Nephron progenitor cell (in vitro differentiated cells): ENCODE measurements at places on chromosomes 3 and 15.
A peak's percentile ranks its signal among the peaks of the same experiment; 100 is the strongest.

DNA sequence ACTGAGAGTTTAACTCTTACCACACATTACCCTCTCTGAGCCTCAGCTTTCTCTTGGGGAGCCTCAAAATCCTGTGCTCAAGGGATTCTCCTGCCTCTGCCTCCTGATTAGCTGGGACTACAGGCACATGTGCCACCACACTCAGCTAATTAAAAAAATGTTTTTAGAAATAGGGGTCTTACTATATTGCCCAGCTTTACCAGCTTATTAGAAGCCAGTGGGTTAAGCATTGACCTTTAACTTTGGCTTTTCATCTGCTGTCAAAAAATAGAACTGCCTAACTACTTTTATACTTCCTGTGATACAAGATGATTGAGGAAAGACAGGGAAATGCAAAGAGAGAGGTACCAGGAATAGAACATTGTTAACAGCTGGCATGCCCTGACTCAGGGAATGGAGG lies 27.3 kb downstream of the MYO1E start:
- H3K27ac ChIP-seq = no peak overlapping the region
- H3K4me3 ChIP-seq = no peak overlapping the region
- peaks cover 24% of the 10 kb centered on the region for H3K36me3 ChIP-seq
- H3K4me1 ChIP-seq = peaks cover 5% of the 10 kb centered on the region

DNA sequence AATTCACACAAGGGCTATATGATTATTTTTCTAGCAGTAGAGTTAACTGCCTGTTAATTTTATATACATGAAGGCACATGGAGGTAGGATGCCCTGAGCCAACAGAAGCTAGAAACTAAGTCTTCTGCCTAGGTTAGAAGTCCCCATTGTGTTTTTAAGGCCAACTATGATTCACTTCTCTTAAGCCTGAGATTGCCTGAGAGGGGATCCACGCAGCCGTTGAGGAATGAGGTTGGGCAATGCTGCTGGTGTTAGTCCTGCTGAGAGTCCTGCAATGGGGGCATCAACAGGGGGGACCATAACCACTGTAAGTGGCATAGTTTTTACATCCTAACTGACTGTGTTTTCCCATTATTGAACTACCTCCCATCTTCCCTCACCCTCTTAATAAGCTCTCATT lies 60.1 kb upstream of the PFN2 start:
- peaks cover 4% of the 10 kb centered on the region for H3K27me3 ChIP-seq
- DNase-seq = no peak
- H3K36me3 ChIP-seq = peaks cover 13% of the 10 kb centered on the region
- peaks cover 36% of the 10 kb centered on the region for H3K4me1 ChIP-seq
- no peak overlapping the region for H3K4me3 ChIP-seq
- H3K27ac ChIP-seq = no peak overlapping the region

GRCh38 chr15:80462836-80463512 lies 58.8 kb downstream of the ARNT2 start:
- H3K36me3 ChIP-seq = peaks cover 15% of the 10 kb centered on the region
- peaks cover 5% of the 10 kb centered on the region for H3K27me3 ChIP-seq
- no peak for DNase-seq
- H3K4me3 ChIP-seq = no peak overlapping the region

DNA sequence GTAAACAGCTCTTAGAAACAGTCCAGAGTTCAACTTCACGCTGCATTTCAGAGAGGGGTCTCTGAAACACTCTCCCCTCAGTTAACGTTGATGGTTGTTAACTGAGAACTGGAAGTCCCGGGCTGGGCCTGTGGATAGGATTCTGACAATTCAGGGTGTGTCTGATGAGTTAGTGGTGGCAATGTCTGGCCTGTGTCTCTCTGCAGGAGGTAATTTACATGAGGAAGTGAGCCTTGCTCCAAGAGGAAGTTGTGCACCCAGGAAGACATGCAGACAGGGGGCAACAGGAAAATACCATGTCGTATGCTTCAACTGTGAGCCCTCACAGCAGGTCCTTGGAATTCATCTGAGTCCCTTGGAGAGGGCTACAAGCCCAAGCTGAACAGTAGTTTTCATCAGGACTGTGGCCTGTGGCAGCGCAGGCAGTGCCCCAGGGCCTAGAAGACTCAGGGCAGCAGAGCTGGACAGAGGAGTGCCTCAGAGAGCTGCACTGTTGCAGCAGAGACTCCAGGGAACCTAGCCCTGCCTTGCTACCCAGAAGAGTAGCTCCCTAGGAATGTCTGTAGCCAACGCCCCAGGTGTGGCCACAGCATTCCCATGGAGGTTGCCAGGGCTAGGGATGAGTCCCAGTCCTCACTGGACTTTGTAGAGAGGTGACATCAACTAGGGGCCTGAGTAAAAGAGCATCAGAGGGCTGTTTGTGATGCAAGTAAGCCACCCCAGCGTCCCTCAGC lies 104.6 kb upstream of the SELENOK start:
- DNase-seq = no peak
- H3K27me3 ChIP-seq = peaks cover 4% of the 10 kb centered on the region

GRCh38 chr3:177921153-177921552 lies 615.1 kb upstream of the KCNMB2 start:
- H3K4me3 ChIP-seq = no peak overlapping the region
- no peak overlapping the region for H3K27ac ChIP-seq
- DNase-seq = no peak
- H3K4me1 ChIP-seq = peaks cover 4% of the 10 kb centered on the region

DNA sequence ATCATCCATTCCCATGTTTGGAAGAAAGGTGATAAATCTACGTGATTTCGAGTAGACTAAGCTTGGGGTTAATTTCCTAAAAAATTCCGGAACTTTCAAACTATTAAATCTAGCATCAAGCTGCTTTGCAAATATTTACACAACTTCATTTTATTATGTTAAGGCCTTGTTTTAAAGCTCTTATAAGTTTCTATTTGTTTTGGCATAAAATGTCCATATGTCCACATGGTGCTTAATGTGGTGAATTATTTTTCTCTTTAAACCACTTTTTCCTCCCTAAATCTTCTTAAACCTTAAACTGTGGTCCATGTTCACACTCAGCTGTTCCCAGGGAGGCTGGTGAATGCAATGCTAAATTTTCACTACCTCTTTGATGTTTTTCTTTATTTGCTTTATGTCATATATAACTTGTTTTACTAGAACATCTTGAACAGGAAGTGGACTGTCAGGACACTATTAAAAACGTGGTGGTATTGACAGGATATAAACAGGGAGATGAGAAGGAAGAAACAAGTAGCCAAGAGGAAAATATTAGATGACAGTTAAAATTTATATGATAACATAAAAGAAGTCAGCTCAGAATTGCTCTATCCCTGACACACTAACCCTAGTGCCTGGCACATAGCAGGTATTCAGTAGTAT lies 72.5 kb upstream of the AGTR1 start:
- no peak overlapping the region for H3K4me3 ChIP-seq
- H3K27ac ChIP-seq = no peak overlapping the region
- H3K36me3 ChIP-seq = no peaks in the 10 kb centered on the region
- H3K27me3 ChIP-seq = no peaks in the 10 kb centered on the region
- no peak for DNase-seq
- no peaks in the 10 kb centered on the region for H3K4me1 ChIP-seq

DNA sequence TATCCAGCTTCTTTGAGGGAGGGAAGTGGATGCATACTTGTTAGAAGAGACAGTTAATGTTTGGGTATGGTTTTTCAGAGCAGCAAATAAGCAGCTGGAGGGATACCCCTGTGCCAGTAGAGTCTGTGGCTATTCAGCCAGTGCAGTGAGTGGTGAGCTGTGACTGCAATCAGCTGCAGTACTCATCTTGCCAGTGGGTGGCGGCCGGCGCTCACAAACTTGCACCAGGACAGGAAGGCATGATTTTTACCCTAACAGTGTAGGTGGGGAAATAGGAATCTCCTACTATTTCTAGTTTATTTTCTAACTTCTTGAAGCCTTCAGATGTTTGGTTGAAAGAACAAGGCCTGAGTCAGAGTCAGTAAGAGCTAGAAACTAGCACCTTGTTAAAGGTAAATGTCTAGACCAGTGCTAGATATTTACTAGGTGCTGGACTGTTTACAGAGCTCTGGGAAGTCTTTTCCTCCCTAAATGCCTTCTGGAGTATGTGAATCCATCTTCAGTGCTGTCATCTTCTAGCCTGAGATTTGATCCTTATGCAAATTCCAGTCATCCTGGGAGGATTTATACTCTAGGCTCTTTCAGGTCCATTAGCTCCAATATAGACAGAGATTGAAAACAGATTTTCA lies 23.6 kb downstream of the TIMP4 start:
- peaks cover 7% of the 10 kb centered on the region for H3K4me1 ChIP-seq
- DNase-seq = peak; percentile 77
- H3K4me3 ChIP-seq = no peak overlapping the region
- H3K27me3 ChIP-seq = peaks cover 16% of the 10 kb centered on the region
- H3K27ac ChIP-seq = no peak overlapping the region

DNA sequence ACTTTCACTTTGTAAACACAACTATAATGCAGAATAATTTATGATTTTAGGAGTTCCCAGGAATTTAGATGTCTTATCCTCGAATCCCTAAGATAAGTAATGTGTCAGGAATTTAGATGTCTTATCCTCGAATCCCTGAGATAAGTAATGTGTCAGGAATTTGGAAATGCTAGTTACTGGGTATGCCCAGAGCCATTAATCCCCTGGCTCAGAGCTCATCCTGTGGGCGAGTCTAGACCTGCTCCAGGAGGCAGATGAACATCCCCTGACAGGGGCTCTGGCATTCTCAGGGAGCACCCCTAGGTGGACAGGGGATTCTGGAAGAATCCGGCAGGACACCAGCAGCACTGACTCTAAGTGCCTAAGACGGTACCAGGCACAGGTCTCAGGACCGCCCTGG lies 163.3 kb downstream of the ARRDC4 start:
- H3K27ac ChIP-seq = no peak overlapping the region
- no peaks in the 10 kb centered on the region for H3K36me3 ChIP-seq
- peaks cover 13% of the 10 kb centered on the region for H3K27me3 ChIP-seq

DNA sequence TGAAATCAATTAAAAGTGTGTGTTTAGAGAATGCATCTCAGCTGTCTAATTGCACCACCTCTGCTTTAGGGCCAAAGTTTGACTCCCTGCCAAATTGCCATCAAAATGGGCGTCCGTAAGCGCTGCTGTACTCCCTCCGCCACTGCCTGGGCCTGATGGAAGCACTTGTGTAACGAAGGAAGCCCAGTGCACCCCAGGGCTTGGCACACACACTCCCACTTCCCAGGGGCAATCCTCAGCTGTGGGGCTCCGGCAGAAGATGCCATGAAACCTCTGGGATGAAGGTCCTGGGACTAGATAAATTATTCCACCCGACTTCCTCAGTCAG lies 137.8 kb downstream of the RORA start:
- DNase-seq = no peak
- peaks cover 6% of the 10 kb centered on the region for H3K27me3 ChIP-seq
- peaks cover 30% of the 10 kb centered on the region for H3K36me3 ChIP-seq
- no peak overlapping the region for H3K4me3 ChIP-seq
- H3K27ac ChIP-seq = no peak overlapping the region
- H3K4me1 ChIP-seq = peaks cover 69% of the 10 kb centered on the region

DNA sequence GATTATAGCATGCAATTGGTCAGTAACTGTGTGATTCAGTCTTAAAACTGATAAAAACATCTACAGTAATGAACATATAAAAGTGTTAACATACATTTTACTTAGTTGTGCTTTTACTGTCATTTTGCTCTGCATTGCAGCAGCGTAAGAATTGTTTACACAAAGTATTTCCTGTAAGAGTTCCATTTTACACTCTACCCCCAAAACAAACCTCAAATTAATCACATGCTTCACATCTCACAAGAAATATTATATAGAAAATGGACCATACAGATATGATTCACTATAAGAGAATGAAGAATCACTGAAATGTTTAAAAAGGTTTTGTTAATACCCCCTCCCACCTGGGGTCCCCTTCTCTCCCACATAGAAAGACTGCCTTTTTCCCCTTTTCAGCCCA lies 225.9 kb upstream of the LRRN1 start:
- DNase-seq = no peak
- H3K27me3 ChIP-seq = peaks cover 2% of the 10 kb centered on the region
- no peak overlapping the region for H3K27ac ChIP-seq
- H3K4me1 ChIP-seq = no peaks in the 10 kb centered on the region

GRCh38 chr3:40969756-40970466 lies 229.4 kb upstream of the CTNNB1 start:
- peaks cover 5% of the 10 kb centered on the region for H3K36me3 ChIP-seq
- no peaks in the 10 kb centered on the region for H3K27me3 ChIP-seq
- no peaks in the 10 kb centered on the region for H3K4me1 ChIP-seq
- no peak overlapping the region for H3K27ac ChIP-seq

DNA sequence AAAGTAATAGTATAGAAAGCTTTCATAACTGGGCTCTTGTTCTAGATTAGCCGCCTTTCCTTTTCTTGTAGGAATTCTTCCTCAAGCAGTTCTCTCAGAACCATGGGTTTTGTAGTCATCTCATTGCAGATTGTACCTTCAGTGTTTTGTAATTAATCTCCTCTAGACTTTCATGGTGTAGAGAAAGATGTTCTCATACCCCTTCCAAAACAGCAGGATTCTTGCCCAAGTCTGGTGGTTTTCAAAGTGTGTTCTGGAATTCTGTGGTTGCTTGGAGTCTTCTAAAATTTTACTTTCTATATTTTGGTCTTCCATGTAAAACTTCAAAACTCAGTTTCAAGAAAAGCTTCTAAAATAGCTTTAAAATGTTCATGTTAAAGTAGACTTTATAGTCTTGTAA lies 293.8 kb downstream of the PTPRG start:
- peaks cover 17% of the 10 kb centered on the region for H3K36me3 ChIP-seq
- no peak overlapping the region for H3K27ac ChIP-seq
- peaks cover 32% of the 10 kb centered on the region for H3K4me1 ChIP-seq
- no peak for DNase-seq
- no peaks in the 10 kb centered on the region for H3K27me3 ChIP-seq

DNA sequence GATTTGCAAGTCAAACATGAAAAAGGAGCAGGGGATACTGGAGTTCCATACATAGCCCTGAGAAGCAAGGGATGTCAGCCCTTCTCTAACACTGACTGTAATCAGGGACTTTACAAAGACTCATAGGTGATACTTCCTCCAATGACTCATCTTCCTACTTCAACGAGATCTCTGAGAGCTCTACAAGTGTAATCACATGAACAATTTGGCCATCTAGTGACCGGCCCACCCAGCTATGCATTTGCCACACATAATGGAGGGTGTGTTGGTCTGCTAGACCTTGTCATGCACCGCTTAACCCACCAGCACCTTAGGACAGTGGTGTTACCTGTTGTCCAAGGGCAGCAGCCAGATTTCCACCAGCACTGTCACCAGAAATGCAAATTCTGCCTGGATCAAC lies 75.3 kb downstream of the NCEH1 start:
- H3K4me3 ChIP-seq = no peak overlapping the region
- no peak overlapping the region for H3K27ac ChIP-seq
- no peak for DNase-seq
- H3K36me3 ChIP-seq = peaks cover 17% of the 10 kb centered on the region
- H3K4me1 ChIP-seq = no peaks in the 10 kb centered on the region

DNA sequence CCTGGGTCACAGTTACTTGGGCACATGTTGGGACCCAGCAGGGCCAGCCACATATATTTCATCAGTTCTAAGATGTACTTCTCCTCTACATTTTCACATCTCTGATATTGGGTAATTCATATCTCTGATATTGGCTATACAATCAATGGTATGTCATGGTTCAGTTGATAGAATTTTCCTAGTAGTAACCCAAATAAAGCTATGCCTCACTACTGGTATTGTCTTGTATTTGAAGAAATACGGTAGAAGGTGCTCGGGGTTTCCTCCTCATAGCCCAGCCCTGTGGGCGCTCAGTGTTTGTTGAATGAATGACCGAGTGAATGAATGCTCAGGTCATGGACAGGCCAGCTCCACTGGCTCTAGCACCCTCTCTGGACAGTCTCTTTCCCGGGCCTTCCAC lies 94.1 kb downstream of the RAB11A start:
- H3K4me1 ChIP-seq = peaks cover 26% of the 10 kb centered on the region
- peaks cover 18% of the 10 kb centered on the region for H3K27me3 ChIP-seq
- no peak overlapping the region for H3K27ac ChIP-seq
- no peak overlapping the region for H3K4me3 ChIP-seq

GRCh38 chr3:127585163-127585812 lies 5.2 kb downstream of the TPRA1 start:
- no peak overlapping the region for H3K27ac ChIP-seq
- peaks cover 11% of the 10 kb centered on the region for H3K36me3 ChIP-seq
- DNase-seq = no peak
- H3K4me3 ChIP-seq = peak overlapping the region; percentile 33
